Brain (organoid and tissue), 16 donors: ENCODE measurements at places on chromosomes 11 and 22.
A peak's percentile ranks its signal among the peaks of the same experiment; 100 is the strongest.

DNA sequence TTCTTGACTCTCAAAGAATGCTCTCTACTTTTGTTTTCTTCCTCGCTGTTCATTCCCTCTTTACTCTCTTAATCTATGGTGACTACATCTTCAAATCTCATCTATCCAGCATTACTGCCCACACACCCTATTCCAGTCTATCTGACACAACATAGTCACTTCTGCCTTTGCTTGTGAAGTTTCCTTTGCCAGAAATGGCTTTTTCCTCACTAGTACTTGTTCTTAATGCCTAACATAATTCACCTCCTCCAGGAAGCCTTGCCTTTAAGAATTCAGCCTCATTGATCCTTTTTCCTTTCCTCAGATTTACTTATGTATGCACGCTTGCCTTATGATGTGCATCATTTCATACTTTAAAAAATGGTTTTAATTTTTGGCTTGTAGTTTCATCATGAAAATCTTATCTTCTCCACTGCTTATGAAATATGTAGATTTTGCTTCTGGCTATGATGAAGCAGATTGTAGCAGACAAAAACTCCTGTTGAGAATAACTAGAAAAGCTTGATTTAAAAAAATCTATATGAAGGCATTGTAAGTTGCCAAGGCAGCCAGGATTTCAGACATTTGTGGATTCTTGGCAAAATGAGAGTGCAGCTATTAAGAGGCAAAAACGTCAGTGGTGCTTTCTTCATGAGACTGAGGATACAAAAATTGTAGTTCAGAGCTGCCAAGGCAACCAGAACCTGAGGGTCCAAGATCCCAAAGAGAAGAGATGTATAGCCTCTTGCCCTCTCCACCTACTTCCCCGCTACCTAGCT lies 31.8 kb downstream of the RNF169 start:
- peak; percentile 94 for DNase-seq

DNA sequence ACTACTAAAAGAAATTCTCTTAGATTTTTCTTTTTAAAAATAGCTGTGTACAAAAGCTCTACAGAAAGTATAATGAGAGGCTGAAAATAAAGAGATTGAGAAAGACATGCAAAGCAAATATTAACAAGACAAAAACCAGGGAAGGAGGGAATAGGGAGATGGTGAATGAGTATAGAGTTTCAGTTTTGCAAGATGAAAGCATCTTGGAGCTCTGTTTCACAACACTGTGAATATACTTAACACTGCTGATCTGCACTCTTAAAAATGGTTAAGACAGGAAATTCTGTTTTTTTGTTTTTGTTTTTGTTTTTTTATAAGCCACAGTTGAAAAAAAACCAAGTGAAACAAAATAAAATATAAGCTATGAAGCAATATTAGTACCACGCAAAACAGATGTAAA lies 5.5 kb downstream of the TMEM218 start:
- DNase-seq = no peak

DNA sequence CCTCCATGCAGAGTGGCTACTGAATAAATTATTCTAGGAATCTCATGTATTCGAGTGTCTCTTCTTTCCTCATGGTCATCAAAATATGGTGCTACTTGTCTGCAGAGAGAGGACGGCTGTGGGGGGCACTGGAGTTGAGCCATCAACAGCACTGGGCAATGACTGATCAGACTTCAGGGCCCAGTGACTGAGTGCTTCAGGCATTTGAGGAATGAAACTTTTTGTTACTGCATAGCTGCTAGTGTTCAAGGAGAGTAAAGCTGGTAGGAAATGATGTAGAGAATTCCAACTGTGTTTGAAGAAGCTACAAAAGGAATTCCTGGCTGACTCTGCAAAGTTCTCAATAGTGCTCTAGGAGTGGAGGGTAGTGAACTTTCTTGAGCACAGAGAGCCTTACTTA lies 277.7 kb downstream of the CADM1 start:
- no peak for DNase-seq

GRCh38 chr11:98365190-98365589 lies 655.6 kb upstream of the CNTN5 start:
- no peak for DNase-seq

GRCh38 chr11:113023228-113023627 lies 62.0 kb downstream of the NCAM1 start:
- DNase-seq = no peak

- no peak for DNase-seq
Measured at GRCh38 chr11:64990222-64990923, 6.4 kb downstream of the BATF2 start.

- no peak for DNase-seq
Measured at GRCh38 chr11:101342307-101342706, 212.7 kb upstream of the PGR start.

DNA sequence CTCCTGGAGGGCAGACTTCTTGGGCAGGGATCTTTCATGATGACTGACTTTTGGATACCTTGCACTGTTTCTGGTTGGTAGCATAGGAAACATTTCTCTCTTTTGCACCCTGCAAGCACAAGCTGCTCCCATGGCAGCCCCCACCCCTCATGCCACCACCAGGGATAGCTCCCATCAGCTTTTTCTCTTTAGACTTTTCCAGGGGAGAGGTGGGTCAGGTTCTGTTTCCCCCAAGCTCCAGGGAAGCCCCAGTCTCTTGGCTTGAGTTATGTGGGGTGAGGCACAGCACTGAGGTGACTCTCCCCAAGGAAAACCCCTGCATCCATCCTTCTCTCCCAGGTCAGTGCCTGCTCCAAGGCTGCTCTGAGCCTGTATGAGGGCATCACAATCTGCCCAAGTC lies 22.5 kb downstream of the LRRC32 start:
- DNase-seq = no peak

DNA sequence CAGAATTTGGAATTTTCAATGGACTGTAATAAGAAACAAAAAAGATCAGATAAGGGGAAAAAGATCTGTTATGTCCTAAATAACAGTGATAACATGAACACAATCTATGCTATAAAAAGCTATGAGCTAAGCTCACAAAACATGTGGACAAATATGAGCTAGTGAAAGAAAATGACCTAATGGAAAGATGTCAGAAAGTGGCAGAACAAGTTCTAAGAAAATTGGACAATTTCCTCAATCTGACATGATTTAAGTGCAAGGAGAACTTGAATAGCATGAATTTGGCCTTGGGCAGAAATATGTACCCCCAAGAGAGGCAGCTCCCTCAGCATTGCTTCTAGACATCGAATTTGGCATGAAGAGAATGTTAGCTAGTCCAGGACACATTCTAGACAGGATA lies 212.0 kb upstream of the PGR start:
- DNase-seq = no peak

DNA sequence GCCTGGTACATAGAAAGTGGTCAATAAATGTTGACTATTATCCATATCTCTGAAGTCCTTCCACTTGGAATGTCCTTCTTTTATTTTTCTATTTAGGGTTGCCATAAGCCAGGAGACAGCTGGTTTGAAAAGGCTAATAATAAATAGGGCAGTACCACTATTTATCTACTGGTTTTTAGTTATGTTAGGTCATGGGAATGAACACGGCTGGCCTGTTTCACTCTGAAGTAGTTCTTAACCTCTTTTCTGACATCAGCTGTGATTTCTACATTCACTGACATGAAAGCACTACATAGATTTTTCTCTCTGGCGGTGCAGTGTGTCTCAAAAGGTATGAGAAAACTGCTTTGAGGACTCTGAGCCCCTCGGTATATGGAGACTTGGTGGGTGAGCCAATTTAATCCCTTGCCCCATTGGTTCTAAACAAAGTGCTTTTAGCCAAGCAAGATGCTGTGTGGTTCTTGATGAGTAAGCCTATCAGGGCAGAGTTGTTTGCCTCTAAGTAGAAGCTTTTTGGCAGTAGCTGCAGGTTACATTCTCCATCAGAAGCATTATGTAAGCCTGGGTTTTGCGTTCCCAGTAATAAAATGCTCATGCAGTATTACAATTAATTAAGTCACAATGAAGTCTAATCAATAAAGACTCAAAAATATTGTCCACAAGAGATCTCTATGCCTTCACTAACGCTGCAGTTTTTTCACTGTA lies 48.7 kb upstream of the APOA1 start:
- DNase-seq = peak; percentile 23

GRCh38 chr11:5887661-5888060 lies 5.3 kb upstream of the OR52E5 start:
- DNase-seq = no peak

DNA sequence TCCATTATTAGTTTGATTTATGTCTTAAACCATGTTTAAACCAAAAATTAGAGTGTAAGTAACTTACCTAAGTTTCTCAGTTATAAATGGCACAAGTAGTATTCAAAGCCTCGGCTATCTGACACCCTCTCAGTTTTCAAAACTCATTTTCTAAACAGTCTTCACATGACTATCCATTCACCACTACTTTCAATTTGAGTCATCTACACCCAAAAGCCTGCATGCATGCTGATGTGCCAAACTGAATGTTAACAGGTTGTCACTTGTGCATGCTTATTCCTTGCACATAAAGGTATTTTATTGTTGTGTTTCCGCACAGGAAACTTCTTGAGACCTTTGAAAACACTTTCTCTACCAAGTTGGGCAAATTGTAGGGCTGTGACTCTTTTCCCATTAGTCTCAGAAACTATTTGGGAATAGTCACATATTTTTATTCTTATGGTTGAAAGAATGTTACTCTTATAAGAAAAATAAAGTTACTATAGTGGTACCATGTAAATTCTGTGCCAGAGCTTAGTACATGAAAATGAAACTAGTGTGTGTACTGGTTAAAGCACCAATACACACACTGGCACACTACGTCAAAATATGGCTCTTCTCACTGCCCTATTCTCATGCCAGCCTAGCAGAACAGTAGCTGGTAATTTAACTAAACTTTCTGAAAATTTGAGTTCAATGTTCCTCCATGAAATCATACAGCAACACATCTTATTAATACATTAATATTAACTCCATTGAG lies 2.2 kb upstream of the OR51E2 start:
- DNase-seq = no peak

DNA sequence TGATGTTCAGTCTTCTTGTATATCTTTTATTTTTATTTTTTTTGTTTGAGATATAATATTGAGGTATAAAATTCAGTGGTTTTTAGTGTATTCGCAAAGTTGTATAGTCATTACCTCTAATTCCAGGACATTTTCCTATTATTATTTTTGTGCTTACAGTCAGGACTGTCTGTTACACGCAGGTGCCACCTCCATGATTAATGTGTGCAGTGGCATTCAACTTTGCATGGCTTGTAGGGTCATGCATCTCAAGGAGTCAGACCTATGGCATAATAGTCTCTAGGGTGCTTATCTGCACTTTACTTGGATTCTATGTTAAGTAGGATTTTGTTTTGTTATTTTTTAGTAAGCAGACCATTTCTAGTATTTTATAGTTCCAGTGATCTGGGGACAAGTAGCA lies 1.0 kb downstream of the CTR9 start:
- no peak for DNase-seq

DNA sequence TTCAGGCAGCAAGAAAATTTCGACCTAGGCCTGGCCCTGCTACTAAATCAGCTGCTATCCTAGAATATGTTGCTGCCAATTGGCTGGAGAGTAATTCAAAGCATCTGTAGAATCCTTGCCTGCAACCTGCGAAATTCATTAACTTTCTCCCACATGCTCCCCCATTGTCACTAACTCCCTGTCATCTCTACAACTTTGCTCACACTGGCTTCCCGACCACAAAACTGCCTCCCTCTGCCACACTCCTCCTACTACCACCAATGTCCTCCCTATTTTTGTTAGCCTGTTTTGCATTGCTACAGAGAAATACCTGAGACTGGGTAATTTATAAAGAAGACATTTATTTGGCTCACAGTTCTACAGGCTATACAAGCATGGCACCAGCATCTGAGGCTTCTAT lies 570.6 kb downstream of the INSC start:
- no peak for DNase-seq

GRCh38 chr11:110654456-110654855 lies 57.8 kb downstream of the ARHGAP20 start:
- no peak for DNase-seq

GRCh38 chr11:8913961-8914660 lies 3.1 kb downstream of the AKIP1 start:
- DNase-seq = peak; percentile 66

DNA sequence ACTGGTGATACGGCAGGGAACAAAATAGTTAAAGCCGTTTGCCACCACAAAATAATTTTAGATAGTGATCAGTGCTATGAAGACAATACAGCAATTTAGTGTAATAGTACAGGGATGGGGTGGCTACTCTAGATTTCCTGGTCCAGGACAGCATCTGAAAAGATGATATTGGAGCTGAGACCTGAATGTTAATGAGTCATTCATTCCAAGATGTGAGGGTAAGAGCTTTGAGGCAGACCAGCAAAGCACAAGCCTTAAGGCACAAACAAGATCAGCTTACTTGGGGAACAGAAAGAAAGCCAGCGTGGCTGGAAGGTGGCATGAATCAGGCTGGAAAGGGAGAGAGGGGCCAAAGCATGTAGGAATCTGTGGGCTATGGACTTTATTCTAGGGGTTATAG lies 132.3 kb downstream of the TRIM44 start:
- DNase-seq = no peak

DNA sequence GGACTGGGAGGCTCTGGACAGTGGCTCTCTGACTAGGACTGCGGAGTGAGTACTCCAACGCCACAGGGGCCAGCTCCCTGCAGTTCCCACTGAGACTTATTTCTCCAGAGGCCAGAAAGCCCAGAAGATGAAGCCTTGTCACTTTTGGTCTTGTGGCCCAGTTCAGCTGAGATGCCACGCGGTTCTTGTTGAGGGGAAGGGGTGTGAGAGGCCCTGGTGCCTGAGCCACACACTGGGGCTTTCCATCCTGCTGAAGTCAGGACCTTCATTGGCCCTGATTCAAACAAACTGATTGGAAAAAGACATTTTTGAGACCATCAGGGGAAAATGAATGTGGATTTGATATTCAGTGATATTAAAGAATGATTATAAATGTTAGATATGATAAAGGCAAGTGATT lies 73.6 kb downstream of the UBASH3B start:
- DNase-seq = no peak

DNA sequence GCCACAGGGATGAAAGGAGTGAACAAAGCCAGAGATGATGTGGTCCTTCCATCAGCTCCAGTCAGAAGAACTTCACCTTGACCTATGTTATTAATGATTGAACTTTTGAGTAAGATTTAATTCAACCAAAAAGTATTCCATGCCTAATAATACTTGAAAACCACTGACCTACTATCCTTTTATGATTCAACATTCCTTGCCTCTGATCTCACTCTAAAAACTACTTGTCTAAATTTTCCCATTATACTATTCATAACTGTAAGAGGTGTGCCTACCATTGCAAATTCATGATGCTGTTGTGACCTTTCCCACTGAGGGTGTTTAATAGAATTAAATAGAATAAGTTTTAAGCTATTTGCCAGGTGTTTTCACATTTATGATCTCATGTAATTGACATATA lies 164.7 kb upstream of the GUCY1A2 start:
- DNase-seq = no peak

GRCh38 chr22:37476389-37477329 lies 9.5 kb downstream of the MFNG start:
- no peak for DNase-seq

GRCh38 chr11:62611705-62612365 lies 740 bp downstream of the EML3 start:
- DNase-seq = peak; percentile 19

- DNase-seq = peak; percentile 56
Measured at GRCh38 chr11:64264371-64264852, 13.1 kb downstream of the PLCB3 start.
